ENCODE measurements at places on chromosomes 13 and 19.
A peak's percentile ranks its signal among the peaks of the same experiment; 100 is the strongest.

DNA sequence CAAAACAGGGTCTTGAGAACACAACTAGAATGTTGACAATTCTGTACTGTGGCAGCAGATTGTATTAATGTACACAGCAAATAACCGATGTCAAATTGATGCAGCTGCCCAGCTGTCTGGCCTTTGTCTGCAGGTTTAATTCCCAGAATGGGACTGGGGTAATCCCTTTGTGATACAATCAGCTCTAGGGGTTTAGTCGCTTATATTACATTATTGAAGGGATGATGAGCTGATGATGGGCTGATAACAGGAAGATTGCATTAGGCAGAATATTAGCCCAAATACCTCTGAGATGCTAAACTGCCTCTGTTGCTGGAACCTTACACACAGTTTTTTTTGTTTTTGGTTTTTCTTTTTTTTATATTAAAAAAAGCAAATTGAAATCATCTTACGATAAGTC lies 265.0 kb downstream of the RBM26 start:
- DNase-seq, result no peak

GRCh38 chr19:42433503-42434260 lies 6.5 kb upstream of the LIPE start:
- peak; percentile 65 for DNase-seq

- no peak for DNase-seq
These were observed 113.3 kb downstream of the LMO7 start for GRCh38 chr13:75749407-75749806.

GRCh38 chr13:37364956-37365355 lies 233.6 kb downstream of the POSTN start:
- no peak for DNase-seq

- DNase-seq, result no peak
These were observed 1505.1 kb upstream of the SLC10A2 start for GRCh38 chr13:104571161-104571892.

- DNase-seq, result no peak
These were observed 211.7 kb downstream of the LIG4 start for GRCh38 chr13:108003626-108004025.

- peak; percentile 73 for DNase-seq
These were observed 13.6 kb downstream of the LTBP4 start for GRCh38 chr19:40614622-40615411.

DNA sequence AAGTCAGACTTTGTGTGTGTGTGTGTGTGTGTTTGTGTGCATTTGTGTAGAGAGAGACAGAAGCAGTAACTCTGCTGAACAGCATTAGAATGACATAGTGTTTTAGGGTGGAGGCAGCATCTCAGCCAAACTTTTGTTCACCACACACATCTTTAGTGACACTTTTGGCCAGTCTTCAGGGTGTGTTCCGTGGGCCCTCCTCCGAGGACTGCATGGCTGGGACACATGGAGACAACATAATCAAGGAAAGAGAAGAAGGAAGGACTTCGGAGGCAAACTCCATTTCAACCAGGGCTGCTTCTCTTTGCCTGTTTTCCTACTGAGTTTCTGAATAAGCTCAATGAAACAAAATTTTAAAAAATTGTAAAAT lies 205.1 kb downstream of the LHFPL6 start:
- no peak for DNase-seq

DNA sequence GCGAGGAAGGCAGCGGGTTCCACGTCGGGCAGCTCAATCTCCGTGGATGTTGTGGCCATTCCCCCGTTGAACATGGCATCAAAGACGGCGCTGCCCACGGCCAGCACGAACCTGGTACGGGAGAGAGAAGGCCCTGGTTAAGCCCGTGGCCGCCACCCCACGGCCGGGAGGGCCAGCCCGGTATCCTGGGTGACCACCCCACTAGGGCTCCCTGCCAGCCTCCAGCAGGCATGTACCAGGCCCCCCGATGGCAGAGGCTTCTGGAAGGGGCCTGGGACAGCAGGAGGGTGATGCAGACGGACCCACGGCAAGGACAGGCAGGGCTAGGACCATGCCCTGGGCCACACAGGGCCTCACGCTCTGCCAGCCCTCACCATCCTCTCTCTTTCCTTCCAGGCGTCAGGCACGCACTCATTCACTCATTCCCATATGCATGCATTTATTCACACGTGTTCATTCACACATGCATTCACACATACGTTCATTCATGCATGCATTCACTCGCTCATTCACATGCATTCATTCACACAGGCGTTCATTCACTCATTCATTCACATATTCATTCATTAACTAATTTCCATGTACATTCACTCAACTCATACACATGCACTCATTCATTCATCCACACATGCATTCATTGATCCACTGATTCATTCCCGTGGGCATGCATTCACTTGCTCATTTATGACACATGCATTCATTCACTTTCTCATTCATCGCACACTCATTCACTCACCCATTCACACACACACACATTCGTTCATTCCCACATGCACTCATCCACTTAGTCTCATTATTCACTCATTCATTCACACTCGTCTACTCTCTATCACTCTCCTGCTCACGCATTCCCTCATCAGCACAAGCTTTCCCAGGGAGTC lies 17.9 kb downstream of the BTBD2 start:
- DNase-seq, result no peak

DNA sequence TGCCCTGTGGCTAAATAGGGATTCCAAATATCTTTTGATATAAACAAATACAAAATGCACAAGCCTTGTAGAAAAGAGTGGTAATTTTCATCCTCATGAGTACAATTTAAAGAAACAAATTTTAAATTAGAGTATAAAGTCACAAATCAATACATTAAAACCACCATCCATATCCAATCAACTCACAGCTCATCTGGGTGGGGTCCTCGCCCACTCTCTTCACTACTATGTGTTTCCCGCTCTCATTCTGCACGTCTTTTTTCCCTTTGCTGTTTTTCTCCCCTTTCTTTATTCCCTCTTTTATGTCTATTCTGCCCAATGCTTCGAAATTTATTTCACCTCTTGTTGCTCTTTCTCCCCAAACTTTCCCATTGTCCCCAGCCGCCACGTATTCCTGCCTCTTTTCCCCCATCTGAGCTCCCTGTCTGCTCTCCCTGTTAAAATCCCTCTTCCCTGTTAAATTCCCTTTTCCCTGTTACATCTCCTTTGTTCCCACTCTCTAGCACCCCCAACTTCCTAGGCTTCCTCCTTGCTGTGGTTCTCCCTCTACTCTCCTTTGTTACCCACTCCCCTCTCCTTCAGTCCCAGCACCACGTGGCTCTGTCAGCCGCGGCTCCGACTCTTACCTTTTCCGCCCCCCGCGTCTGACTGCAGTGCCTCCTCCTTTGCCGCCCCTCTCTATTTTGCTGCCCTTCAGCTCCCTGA lies 1.3 kb downstream of the ZNF616 start:
- no peak for DNase-seq

- no peak for DNase-seq
These were observed 4.6 kb upstream of the ERFL start for GRCh38 chr19:41932720-41933332.

DNA sequence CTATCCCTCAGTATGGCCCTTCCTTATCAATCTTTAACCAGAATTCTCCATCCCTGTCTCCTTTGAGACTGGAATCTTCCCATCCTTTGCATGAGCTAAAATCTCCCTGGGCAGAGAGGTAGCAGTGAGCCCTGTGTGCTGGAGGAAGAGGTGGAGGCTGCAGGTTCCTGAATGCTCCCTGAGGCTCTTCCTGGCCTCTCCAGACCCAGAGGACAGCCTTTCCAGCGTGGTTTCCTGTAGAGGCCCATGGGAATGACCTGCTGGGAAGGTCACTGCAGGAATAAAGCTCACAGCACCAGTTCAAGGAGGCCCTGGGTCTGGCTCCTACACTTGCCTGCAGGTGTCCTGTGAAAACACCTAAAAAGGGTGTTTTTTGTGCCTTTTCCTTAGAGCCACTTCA lies 4.6 kb downstream of the OR10H2 start:
- DNase-seq, result no peak

- no peak for DNase-seq
These were observed 30.2 kb upstream of the TRPC4 start for GRCh38 chr13:37899753-37900152.

- peak; percentile 14 for DNase-seq
These were observed 7.7 kb upstream of the CDADC1 start for GRCh38 chr13:49240017-49240416.

DNA sequence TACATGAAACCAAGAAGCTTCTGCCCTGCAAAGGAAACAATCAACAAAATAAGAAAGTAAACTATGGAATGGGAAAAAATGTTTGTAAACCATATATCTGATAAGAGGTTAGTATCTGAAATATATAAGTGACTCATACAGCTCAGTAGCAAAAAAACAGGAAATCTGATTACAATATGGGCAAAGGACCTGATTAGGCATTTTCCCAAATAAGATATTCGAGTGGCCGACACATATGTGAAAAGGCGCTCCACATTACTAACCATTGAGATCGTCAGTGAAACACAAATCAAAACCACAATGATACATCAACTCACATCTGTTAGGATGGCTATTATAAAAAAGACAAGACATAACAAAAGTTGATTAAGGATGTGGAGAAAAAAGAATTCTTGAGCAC lies 2818.6 kb upstream of the PCDH20 start:
- DNase-seq, result no peak

GRCh38 chr13:27273658-27274425 lies 3.2 kb downstream of the RASL11A start:
- DNase-seq, result no peak

GRCh38 chr19:4037301-4037949 lies 29.3 kb downstream of the ZBTB7A start:
- no peak for DNase-seq

Measured in T-helper 9 cell (primary cell).